Smooth muscle cell of the brain vasculature (primary cell): ENCODE measurements at places on chromosomes 4 and X.

DNA sequence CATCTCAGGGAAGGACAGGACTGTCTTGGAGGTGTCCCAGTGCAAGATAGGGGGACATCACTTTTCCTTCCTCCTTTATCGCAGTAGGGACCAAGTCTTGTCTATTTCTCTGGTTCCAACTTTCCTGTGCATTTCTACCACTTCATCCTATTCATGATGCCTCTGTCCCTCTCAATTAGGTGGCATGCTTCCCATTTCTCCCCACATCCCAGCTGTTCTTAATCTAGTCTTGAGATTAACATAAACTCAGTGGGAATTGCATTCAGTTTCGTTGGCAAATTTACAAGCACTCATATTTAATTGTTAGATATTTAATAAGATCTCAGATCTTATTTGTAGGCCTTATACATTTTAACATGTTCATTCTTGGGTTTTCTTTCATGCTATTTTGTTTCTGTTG, 15.7 kb upstream of the ODAM start:
- DNase-seq, result no peak

GRCh38 chr4:77785669-77786068, 33.5 kb downstream of the CNOT6L start:
- DNase-seq, result no peak

- no peak for DNase-seq
These were observed 397.7 kb downstream of the IL15 start for GRCh38 chr4:142034101-142034500.

GRCh38 chr4:53987761-53988171, 76.6 kb downstream of the CHIC2 start:
- DNase-seq, result no peak

DNA sequence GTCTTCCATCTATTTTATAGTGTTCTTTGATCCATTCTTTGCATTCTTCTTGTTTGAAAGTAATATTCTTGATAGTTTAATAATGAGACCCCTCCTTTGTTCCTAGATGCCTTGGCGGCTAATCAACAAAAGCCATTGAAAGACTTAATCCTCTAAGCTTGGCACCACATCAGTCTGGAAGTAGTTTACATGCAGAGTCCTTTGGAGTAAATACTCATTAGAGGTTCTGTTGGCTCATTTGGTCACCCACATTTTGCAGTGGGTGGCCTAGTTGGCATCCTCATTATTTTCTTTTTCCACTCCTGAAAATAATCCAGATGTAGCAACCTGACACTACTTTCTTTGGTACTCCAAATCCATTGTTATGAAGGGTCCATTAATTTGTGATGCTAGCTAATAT, 64.5 kb downstream of the DKK2 start:
- no peak for DNase-seq
